Activated T-cell treated with anti-CD3 and anti-CD28 coated beads, Interleukin-2, amount 50 U/mL, for 1 hour (primary cell): ENCODE measurements at places on chromosomes 11 and 22.

GRCh38 chr11:119181677-119182412 is 3.4 kb upstream of the NHERF4 start:
- DNase-seq, result no peak

GRCh38 chr11:134151083-134151747 is 72.6 kb downstream of the NCAPD3 start:
- no peak for DNase-seq

GRCh38 chr11:103537904-103538502 is 428.8 kb downstream of the DYNC2H1 start:
- no peak for DNase-seq

DNA sequence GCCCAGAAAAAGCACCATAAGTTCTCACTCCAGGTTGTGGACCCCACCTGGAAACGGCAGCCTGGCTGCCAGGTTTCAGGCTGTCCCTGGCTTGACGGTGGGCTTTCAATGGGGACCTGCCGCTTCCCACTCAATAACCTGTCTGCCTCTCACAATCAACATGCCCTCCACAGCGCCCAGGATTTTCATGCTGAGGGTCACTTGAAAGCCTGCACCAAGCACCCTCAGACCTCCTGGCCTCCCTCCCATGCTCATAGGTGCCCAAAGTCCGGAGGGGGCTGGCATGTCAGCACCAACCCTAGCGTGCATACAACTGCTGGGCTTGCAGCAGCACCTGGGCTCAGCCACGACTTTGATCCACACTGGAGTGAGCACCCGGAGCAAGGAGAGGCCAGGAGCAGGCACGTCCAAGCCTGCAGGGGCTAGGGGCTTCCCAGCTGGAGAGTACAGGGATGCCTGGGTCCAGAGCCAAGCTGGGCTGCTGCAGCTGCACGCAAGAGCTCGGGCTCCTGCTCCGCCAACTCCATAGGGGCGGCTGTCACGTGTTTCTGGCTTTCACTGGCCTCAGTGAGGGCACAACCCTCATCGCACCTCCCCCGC is 1214.3 kb upstream of the RAG2 start:
- no peak for DNase-seq
